Mesothelial cell of epicardium (in vitro differentiated cells): ENCODE measurements at places on chromosomes 13 and 19. TPM values are rescaled to one million over a fixed set of nuclear protein-coding genes. Genes with fewer than 3 reads are reported as not detected.

DNA sequence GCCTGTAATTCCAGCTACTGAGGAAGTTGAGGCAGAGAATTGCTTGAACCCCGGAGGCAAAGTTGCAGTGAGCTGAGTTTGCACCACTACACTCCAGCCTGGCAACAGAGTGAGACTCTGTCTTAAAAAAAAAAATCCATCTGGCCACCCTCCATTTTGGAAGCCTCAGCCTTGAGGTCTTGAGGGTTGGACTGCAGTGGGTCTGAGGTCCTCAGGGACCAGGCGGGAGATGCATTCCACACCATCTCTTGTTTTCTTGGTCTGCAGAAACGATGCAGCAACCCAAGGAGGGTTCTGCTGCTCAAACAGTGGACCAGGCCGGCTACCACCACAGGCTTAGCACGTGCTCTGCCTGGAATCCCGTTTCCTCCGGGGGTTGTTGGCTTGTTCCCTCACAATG lies 299.3 kb downstream of the FGF9 start:
- no peak for DNase-seq

GRCh38 chr13:30119476-30119875 lies 187.9 kb downstream of the KATNAL1 start:
- no peak for DNase-seq

Gene URAD
- total RNA-seq = not detected in 3 replicates

Gene SMIM24
- 0.60 TPM in 1 of 3 replicates, not detected in the others for total RNA-seq

DNA sequence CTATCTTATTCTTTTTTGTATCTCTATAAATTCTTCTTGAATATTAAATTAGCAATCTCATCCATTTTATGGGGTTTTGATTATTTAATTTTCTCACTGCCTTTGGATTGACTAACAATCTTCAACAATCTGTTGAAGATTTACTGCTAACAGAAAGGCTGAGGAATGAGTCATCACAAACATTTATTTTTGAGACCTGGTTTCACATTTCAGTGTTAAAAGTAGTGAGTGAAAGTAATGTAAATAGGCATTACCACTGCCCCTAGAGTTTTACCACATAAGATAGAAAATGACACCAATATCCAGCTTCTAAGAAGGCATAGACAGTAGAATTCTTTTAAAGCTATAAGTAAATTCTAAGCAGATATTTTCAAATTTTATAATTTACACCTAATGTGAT lies 472.8 kb downstream of the OLFM4 start:
- DNase-seq = no peak

GRCh38 chr19:46601318-46602224 lies at the start of gene CALM3:
Gene CALM3 (plus strand): TSS chr19:46601330. CDS start chr19:46601435, 105 bp downstream.
- DNase-seq = peak; percentile 39

GRCh38 chr19:23470873-23471545 lies 75.7 kb upstream of the ZNF91 start:
- no peak for DNase-seq

Gene CDX2
- total RNA-seq = 0.05 to 0.16 TPM in 2 of 3 replicates, not detected in the other

DNA sequence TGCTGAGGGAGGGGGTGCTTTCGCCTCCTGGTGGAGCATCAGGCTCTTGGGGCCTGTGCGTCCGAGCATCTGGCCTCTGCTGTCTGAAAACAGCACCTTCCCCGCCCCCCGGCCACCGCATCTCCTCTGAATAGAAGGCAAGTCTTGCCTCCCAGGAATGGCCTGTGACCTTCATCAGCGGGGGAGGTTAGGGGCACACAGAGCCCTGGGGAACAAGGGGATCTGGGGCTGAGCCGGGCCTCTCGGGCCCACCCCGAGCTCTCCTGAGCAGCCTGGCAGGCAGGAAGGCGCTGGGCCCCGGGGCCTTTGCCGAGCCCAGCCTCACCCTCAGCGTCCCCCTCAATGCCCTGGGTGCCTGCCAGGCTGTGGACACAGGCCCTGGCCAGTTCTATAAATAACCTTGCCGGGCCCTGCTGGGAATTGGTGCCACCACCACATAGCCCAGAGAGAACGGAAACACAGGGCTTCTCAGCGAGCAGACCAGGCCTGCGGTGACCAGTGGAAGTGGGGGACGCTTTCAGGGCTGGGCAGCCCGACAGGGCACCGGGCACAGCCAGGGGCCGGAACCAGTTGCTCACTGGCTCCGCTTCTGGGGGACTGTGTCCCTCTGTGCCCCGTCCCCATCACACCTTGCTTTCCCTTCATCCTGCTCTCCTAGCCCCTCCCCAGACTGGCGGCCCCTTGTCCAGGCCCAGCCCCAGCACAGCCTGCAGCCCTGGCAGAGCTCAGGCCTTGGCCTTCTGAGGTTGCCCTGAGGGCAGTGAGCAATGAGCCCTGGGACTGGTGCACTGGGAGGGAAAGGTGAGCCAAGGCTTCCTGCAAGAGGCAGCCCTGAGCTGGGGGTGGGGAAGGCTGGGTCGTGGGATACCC lies 9.5 kb downstream of the STK11 start:
- DNase-seq = no peak

Gene S1PR4
- total RNA-seq = not detected in 3 replicates

- no peak for DNase-seq
These were observed 32.3 kb downstream of the COL4A1 start for GRCh38 chr13:110274687-110275086.

DNA sequence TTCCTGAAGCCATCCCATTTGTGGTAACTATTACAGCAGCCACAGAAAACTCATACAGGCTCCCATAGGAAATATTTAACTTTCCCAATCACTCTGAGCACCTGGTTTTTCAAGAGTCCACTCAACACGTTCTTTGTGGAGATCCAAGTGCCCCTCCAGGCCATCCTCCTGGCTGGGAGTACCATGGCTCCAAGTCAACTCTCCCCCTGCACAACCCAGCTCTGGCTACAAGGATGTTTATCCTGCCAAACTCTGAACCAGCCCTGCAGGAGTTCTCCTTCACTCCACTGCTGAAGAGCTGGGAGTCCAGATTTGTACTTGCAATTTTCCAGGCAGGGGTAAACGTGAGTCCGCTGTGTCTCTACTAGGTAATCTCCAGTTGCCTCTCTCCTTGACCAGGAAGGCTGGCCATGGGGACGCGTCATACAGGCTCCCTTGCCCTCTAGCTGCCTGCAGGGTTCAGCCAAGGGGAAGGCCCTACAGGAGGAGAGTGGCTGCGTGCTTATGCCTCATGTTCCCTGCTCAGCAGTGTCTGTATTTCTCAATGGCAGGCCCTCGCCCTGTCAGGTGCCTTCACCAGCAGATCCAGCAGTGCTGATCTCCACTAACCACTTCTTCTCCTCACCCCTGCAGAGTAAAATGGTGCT lies 29.9 kb upstream of the ARGLU1 start:
- no peak for DNase-seq

- no peak for DNase-seq
These were observed 5.2 kb downstream of the SYDE1 start for GRCh38 chr19:15112385-15112784.

- no peak for DNase-seq
These were observed 1.7 kb downstream of the RBM26 start for GRCh38 chr13:79404361-79404760.

Gene CCDC159
- total RNA-seq = 29.6 to 34.9 TPM (median 34.2 TPM) in 3 replicates

- no peak for DNase-seq
These were observed 415.6 kb downstream of the DCT start for GRCh38 chr13:94063848-94064247.

Gene VAV1
- total RNA-seq = not detected in 3 replicates

- no peak for DNase-seq
These were observed 531.7 kb downstream of the SLITRK1 start for GRCh38 chr13:83350569-83350968.

DNA sequence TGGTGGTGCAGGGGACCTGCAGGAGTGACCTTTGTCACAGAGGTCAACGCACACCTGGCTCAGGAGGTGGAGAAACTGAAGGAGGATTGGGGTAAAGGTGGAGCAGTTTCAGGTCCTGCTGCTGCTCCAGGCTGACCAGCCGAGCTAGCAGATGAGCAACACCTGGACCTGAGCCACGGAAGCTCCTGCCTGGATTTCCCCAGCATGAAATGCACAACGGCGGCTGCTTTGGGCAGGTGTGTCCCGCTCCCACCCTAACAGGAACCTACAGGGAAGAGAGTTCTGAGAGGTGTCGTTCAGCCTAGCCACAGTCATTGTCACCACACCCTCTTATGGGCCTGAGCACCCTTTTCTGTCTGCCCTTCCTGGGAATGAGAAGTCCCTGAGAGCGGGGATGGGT lies 15.7 kb upstream of the CD177 start:
- no peak for DNase-seq

- DNase-seq = peak; percentile 62
These were observed 2.0 kb downstream of the SPRY2 start for GRCh38 chr13:80338781-80339562.

GRCh38 chr13:26664876-26665275 lies 95.7 kb downstream of the GPR12 start:
- no peak for DNase-seq

GRCh38 chr13:114108894-114109293 lies 23.5 kb downstream of the RASA3 start:
- DNase-seq = no peak

DNA sequence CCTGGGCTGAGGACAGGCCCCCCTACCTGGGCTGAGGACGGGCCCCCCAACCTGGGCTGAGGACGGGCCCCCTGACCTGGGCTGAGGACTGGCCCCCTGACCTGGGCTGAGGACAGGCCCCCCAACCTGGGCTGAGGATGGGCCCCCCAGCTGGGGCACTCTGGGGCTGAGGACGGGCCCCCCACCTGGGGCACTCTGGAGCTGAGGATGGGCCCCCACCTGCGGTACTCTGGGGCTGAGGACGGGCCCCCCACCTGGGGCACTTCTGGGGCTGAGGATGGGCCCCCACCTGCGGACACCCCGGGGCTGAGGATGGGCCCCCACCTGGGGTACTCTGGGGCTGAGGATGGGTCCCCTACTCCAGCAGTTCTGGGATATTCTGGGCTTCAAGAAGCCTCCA lies 65.5 kb downstream of the RASA3 start:
- DNase-seq = no peak

GRCh38 chr19:50764409-50764808 lies 5.9 kb upstream of the GPR32 start:
- DNase-seq = no peak

DNA sequence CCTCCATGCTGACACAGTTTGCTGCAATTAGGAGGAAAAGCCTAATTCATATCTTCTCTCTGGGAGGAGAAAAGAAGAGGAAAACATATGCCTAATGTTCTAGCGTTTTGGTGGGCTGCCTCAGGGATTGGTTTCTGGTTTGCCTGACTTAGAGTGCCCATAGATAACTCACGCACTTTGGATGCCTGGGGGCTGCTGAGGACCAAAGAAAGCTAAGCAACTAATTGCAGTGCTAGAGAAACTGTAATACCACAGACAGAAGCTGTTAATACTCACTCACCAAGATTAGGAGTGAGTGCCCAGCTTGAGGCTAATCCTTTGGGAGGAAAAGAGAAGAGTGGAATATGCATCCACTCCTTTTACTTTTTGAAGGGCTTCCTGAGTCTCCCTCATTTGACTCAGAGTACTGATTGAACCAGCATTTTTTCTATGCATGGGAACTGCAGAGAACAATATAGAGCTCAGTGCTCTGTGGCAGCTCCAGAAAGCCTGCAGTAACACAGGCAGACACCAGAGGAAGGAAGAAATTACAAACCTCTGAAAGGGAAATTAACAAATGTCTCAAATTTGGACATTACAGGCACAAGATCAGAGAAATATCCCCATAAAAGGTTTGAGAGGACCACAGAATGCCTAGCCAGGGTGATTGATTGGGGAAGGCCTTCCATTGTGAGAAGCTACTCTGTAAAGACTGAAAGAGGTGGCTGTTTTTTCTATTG lies 666.4 kb downstream of the OLFM4 start:
- DNase-seq = no peak

Gene HMG20B
- total RNA-seq = 89.5 to 94.9 TPM (median 93.9 TPM) in 3 replicates

DNA sequence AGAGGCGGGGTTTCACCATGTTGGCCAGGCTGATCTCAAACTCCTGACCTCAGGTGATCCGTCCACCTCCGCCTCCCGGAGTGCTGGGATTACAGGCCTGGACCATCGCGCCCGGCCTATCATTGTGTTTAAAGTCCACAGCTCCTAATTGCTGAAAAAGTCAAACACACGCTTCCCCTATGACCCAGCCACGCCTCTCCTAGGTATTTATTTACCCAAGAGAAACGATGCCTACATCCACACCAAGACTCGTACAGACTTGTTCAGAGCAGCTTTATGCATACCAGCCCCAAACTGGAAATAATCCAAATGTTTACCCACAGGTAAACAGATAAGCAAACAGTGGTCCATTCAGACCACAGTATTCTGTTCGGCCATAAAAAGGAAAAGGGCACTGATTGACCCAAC lies 15.1 kb downstream of the ZNRF4 start:
- no peak for DNase-seq

Gene DIRAS1
- 3.0 to 3.5 TPM (median 3.2 TPM) in 3 replicates for total RNA-seq

Gene CEACAM16
- total RNA-seq = not detected in 3 replicates

DNA sequence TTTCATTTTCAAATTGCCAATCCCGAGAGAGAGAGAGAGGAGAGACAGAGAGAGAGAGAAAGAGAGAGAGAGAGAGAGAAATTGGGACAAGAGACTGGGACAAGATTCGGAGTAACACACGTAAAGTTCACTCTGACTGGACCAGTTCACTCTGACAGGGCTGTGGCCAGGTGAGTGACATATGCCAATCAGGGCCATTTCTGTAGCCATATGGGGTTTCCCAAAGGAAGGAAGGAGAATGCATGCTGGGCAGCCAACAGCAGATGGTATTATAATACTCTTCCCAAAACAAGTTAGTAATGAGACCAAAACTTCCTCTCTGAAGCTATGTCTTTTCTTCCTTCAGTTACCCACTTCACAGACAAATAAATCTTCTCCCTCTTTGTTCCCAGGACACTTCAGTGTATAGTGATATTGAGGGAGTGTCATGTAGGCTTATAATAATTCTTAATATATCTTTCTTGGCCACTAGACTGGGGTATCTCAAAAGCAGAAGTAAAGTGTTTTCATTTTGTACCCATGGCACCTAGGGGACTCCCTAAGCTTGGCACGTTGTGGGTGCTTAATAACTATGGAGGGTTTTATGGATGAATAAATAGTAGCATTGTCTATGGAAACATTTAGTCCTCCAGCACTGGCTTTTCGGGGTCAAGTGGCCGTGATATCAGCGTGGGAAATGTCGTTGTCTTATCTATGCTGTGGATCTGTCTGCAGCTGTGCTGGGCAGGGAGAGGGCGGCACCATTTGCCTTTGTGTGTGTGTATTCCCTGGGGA lies 51.6 kb downstream of the SERP2 start:
- DNase-seq = peak; percentile 5

- no peak for DNase-seq
These were observed 56.5 kb downstream of the F2RL3 start for GRCh38 chr19:16945364-16945714.
